Lung (tissue), 17 donors: ENCODE measurements at places on chromosomes 11 and 22. TPM values are rescaled to one million over a fixed set of nuclear protein-coding genes. Genes with fewer than 3 reads are reported as not detected.

DNA sequence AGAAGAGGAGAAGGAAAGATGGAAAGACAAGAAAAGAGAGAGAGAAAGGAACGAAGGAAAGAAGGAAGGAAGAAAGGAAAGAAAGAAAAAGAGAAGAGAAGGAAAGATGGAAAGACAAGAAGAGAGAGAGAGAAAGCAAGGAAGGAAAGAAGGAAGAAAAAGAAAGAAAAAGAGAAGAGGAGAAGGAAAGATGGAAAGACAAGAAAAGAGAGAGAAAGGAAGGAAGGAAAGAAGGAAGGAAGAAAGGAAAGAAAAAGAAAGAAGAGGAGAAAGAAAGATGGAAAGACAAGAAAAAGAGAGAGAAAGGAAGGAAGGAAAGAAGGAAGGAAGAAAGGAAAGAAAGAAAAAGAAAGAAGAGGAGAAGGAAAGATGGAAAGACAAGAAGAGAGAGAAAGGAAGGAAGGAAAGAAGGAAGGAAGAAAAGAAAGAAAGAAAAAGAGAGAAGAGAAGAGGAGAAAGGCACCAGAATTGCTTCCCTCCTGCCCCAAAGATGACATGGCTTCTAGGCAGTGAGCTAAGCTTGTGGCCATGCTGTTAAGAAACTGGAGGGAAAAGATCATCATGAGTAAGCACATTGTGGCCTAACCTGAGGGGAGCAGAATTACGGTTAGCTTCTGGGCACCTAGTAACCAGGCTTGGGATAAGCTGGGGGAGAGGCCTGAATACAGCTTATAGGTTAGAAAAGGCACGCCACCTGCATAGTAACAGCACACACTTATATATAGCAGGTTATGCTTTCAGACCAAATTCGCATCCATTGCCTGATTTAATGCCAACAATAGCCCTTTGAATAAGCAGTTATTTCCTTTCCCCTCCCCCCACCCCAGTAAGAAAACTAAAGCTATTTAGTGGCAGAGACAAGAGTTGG is 2.3 kb upstream of the ST3GAL4 start:
- no peak overlapping the region for H3K27ac ChIP-seq
- H3K27me3 ChIP-seq = no peaks in the 10 kb centered on the region
- no peak for DNase-seq
- H3K4me3 ChIP-seq = no peak overlapping the region

ANGPTL5 gene
- not detected for total RNA-seq

RTN4RL2 gene
- total RNA-seq = 4.8 TPM

GRCh38 chr11:73389134-73389525 is 12.9 kb downstream of the RELT start:
- no peaks in the 10 kb centered on the region for H3K36me3 ChIP-seq
- H3K4me1 ChIP-seq = peaks cover 14% of the 10 kb centered on the region
- H3K4me3 ChIP-seq = no peak overlapping the region
- DNase-seq = no peak
- no peaks in the 10 kb centered on the region for H3K27me3 ChIP-seq

KCNC1 gene
- not detected for total RNA-seq

GRCh38 chr22:48858856-48859255 is 968.8 kb downstream of the BRD1 start:
- H3K36me3 ChIP-seq = no peaks in the 10 kb centered on the region
- no peak overlapping the region for H3K4me3 ChIP-seq
- DNase-seq = no peak

DNA sequence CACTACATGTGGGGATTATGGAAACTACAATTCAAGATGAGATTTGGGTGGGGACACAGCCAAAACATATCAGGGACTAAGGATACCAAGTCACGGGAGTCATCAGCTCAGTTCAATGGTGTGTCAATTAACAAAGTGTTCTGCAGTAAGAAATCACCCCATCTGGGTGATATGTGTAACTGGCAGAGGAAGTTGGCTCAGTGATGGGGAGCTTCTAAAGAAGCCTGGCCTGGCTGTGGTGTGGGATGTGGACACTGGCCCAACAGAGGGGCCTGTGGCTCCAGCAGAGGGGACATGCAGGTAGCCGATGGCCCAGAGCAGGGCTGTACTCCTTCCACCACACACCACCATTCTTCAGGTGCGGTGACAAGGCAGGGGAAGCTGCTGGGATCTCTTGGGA is 31.6 kb downstream of the RPS6KA4 start:
- DNase-seq = no peak
- H3K27ac ChIP-seq = no peak overlapping the region

DNA sequence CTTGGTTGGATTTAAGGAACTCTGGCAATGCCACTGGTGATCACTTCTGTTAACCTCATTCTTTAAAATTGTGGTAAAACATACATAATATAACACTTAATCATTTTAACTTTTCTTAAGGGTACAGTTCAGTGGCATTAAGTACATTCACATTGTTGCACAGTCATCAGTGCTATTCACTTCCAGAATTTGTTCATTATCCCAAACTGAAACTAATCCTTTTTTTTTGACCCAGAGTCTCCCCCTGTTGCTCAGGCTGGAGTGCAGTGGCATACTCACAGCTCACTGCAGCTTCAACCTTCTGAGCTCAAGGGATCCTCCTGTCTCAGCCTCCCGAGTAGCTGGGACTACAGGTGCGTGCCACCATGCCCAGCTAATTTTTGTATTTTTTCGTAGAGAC is 10.6 kb downstream of the ELF5 start:
- H3K4me1 ChIP-seq = peaks cover 11% of the 10 kb centered on the region
- no peaks in the 10 kb centered on the region for H3K27me3 ChIP-seq
- H3K27ac ChIP-seq = no peak overlapping the region
- no peak overlapping the region for H3K4me3 ChIP-seq
- DNase-seq = no peak
- H3K36me3 ChIP-seq = no peaks in the 10 kb centered on the region

DNA sequence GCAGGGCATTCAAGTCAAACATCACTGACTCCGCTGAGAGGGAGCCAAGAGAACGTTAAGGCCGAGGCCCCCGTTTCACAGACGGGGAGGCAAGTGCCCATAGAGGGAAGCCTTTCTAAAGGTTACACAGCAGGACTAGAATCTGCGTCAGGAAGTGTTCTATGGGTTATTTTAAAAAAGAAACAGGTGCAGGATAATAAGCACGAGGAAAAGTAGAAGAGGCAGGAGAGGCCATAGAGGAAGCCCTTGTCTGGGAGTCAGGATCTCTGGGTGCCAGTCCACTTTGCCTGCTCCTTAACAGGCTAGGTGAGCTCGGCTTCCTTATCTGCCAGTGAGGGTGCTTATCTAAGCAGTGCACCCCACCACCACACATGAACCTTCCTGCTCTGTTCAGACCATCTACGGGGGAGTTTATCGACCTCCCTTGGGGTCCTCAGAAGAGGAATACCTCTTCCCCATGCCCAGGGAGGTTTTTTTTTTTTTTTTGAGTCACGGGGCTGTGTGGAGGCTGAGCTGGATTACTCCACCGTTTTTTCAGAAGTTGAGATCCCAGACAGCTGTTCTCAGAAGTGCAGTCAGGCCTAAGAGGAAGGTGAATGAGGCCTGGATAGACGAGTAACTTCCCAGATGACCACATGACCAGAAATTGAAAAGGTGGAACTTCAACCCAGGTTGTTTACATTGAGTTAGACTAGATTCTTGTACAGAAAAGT is 1.2 kb upstream of the FCHSD2 start:
- peak; percentile 38 for DNase-seq
- no peaks in the 10 kb centered on the region for H3K27me3 ChIP-seq
- H3K36me3 ChIP-seq = peaks cover 2% of the 10 kb centered on the region
- peak overlapping the region; percentile 90 for H3K27ac ChIP-seq
